A549 treated with RU486 at 1 μM for 4 hours (cell line): ENCODE measurements at places on chromosomes 2 and 18. TPM values are rescaled to one million over a fixed set of nuclear protein-coding genes. Genes with fewer than 3 reads are reported as not detected.

Gene TACR1
- total RNA-seq = 0.14 to 0.57 TPM (median 0.17 TPM) in 5 replicates

Gene ZAP70
- total RNA-seq = not detected in 5 replicates

Gene PKP4
- total RNA-seq = 23.2 to 29.4 TPM (median 26.4 TPM) in 5 replicates

Gene KCTD1
- 29.8 to 33.2 TPM (median 31.8 TPM) in 5 replicates for total RNA-seq

Gene OTX1
- 2.8 to 4.6 TPM (median 3.8 TPM) in 5 replicates for total RNA-seq

Gene TMEM169
- 0.32 to 0.47 TPM (median 0.38 TPM) in 5 replicates for total RNA-seq

Gene RGPD4
- total RNA-seq = 0.05 to 0.10 TPM (median 0.06 TPM) in 4 of 5 replicates, not detected in the other

Gene CRACDL
- total RNA-seq = 0.32 to 1.4 TPM (median 0.52 TPM) in 5 replicates

Gene PSMA8
- total RNA-seq = not detected in 5 replicates

Gene HSBP1L1
- total RNA-seq = 12.2 to 13.2 TPM (median 12.7 TPM) in 5 replicates

Gene BOLL
- not detected in 5 replicates for total RNA-seq

Gene PROM2
- total RNA-seq = 0.13 TPM in 1 of 5 replicates, not detected in the others

Gene ZBTB7C
- total RNA-seq = 0.04 to 0.19 TPM (median 0.05 TPM) in 3 of 5 replicates, not detected in the others

Gene RAB10
- 264 to 376 TPM (median 304 TPM) in 5 replicates for total RNA-seq

Gene CCL20
- total RNA-seq = 3.0 to 5.8 TPM (median 4.3 TPM) in 5 replicates

Gene TM4SF20
- total RNA-seq = 6.4 to 10.7 TPM (median 9.8 TPM) in 5 replicates

Gene ITSN2
- total RNA-seq = 13.8 to 23.6 TPM (median 20.6 TPM) in 5 replicates

Gene POTEJ
- not detected in 5 replicates for total RNA-seq

Gene WBP1
- 44.9 to 90.5 TPM (median 83.9 TPM) in 5 replicates for total RNA-seq

Gene IL36G
- not detected in 5 replicates for total RNA-seq

Gene RAMP1
- total RNA-seq = not detected in 5 replicates

Gene TTC27
- total RNA-seq = 24.0 to 28.8 TPM (median 25.2 TPM) in 5 replicates

Gene TNFAIP6
- total RNA-seq = 1.3 to 2.0 TPM (median 1.7 TPM) in 5 replicates

Gene ARL4C
- 82.1 to 96.1 TPM (median 92.1 TPM) in 5 replicates for total RNA-seq

Gene EFEMP1
- 31.1 to 51.4 TPM (median 40.9 TPM) in 5 replicates for total RNA-seq

Gene LNPK
- total RNA-seq = 9.6 to 14.8 TPM (median 13.3 TPM) in 5 replicates

Gene PPIL3
- 19.2 to 25.8 TPM (median 24.4 TPM) in 5 replicates for total RNA-seq

Gene SULT1C2
- 0.29 to 0.83 TPM (median 0.59 TPM) in 5 replicates for total RNA-seq

Gene OSBPL6
- 5.7 to 8.7 TPM (median 7.0 TPM) in 5 replicates for total RNA-seq

Gene NYAP2
- total RNA-seq = not detected in 5 replicates
